ENCODE measurements at places on chromosomes 2 and 18. TPM values are rescaled to one million over a fixed set of nuclear protein-coding genes. Genes with fewer than 3 reads are reported as not detected.

AQP12A gene
- not detected for total RNA-seq

HNMT gene
- total RNA-seq: 20.8 TPM

DSG4 gene
- not detected for total RNA-seq

CHMP3 gene
- 139 TPM for total RNA-seq

STAT1 gene
- 164 TPM for total RNA-seq

ST3GAL5 gene
- 11.2 TPM for total RNA-seq

Data from smooth muscle cell of trachea (primary cell).